ENCODE measurements at places on chromosomes 2 and 18.

DNA sequence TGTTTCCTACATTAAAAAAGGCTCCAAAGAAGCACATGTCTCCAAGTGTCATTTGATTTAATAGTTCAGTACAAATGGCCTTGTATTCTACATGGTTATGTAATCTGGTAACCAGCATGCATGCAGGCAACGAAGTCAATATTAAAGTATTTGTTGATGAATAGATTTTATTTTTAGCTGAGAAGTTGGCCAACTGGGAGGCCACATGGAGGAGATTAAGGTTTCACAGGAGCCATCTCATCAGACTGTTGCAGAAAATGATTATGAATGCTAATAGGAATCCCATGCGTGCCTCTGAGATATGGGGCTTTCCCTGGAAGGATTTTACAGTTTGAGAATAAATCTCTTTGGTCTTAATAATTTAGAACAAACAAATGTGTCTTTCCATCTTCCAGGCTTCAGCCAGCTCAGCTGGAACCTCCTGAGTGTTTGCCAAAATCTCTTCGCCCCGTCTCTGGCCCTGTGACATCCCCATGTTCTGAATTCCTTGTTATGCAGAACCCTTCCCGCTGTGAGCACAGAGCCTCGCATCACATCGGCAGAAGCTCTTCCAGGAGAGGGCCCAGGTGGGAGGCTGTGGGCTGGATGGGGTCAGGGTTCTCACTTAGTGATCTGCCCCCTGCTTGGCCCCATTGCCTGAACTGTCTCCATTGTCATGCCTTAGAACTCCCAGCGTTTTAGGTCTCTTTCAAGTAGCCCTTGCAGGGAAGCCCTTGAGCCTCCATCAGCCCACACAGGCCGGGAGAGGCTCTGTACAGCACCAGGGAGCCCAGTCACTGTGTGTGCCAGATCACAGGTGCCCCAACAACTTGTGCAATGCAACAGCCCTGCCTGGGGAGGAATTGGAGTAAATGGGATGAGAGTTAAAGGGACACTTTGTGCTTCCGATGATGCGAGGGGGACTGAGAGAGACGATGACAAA, 190.5 kb upstream of the TWIST2 start:
- no peak for DNase-seq

GRCh38 chr18:58288921-58289797, 245.1 kb downstream of the NEDD4L start:
- no peak for DNase-seq

DNA sequence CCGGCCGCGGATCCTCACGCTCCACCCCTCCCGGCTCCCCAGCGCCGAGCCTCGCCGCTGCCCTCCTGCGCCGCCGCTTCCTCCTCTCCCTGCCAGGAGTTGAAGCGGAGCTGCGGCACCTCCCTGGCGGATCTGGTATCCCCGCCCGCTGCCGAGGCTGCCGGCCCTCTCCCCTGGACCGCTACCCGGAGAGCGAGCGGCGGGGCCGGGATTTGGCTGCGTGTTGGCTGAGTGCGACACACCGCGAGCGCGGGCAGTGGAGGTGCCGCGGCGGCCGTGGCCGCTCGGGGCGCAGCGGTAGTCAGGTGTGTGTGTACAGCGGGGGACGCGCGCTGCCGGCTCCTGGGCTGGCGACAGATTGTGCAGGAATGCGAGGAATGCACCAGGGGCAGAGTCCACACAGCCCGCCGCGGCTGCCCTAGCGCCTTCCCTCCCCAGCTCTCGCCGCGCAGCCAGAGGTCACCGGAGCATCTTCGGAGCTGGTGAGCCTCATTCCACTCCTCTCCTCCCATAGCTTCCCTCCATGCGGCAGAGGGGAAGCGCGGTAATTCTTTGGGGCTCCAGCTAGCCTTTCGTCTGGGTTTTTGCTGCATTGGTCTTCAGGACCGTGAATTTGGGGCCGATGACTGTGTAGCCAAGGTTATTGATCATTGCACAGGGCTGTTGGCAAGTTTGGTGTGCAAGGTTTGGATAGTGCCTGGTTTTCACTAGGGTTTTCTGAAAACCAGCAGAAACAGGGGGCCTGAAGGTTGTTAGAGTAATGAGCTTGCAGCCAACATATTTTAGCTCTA, 1.3 kb downstream of the PKP4 start:
- DNase-seq: peak; percentile 36

- DNase-seq: no peak
Measured at GRCh38 chr18:41850781-41851180, 104.3 kb upstream of the PIK3C3 start.

- no peak for DNase-seq
Measured at GRCh38 chr18:22279741-22280452, 110.5 kb downstream of the GATA6 start.

- DNase-seq: no peak
Measured at GRCh38 chr2:47190188-47190881, 35.2 kb upstream of the STPG4 start.
